ENCODE measurements at places on chromosomes 5 and 9. TPM values are rescaled to one million over a fixed set of nuclear protein-coding genes. Genes with fewer than 3 reads are reported as not detected.
A peak's percentile ranks its signal among the peaks of the same experiment; 100 is the strongest.

SPATA6L gene
- 0.78 TPM for total RNA-seq

DNA sequence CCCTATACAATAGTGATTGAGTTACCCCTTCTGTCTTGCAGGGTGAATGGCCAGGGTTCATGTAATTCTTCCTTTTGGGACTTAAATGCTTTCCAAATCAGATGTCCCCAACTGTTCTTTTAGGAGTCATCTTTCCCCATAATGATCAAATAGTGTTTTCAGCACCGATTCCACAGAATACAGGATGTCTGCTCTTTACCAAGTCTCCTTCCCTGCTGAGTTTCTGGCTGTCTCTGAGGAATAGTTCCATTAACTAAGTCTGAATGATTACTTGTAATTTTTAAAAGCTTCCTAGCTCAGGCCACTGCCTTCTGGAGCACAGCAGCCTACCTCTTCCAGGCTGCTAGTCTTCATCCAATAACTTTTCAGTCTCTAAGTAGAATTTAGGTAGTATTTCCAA, 630.7 kb upstream of the ZNF608 start:
- H3K4me3 ChIP-seq = no peak overlapping the region
- DNase-seq = no peak
- H3K27ac ChIP-seq = no peak overlapping the region
- no peaks in the 10 kb centered on the region for H3K4me1 ChIP-seq

IRX2 gene
- total RNA-seq = not detected

CKMT2 gene
- not detected for total RNA-seq

DNA sequence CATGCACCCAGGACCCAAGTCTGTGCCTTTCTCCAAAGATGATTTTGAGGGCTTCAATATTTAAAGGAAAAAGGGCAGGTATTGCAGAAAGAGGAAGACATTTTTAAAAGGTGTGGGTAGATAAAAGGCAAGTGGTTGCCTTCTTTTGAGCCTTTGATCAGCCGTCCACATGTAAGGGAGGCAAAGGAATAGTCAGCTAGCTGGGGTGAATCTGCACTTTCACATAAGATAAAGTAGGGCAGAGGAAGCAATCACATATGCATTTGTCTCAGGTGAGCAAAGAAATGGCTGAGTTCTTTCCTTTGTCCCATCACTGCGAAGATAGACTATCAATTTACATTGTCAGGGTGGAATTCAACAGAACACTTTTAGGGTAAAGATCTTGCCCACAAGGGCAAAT, 19.9 kb downstream of the MGAT1 start:
- no peak for DNase-seq
- no peak overlapping the region for H3K4me3 ChIP-seq
- H3K4me1 ChIP-seq = peaks cover 23% of the 10 kb centered on the region

DNA sequence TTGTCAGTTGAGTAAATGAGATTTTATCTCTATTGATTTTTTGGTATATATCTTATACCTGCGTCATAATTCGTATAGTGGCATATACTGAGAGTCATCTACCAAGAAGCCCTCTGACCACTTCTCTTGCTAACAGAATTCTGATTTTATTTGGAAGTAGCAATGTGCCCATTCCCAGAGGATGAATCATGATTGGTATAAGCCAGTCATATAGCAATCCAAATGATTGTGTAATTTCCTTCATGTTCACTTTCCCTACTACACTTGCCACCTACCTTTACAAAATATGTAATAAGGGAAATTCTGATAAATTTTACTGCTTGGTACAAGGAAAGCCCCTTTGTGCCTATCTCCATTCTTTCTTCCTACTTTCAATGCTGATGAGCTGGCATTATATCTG, 16.1 kb upstream of the ZNF462 start:
- DNase-seq = no peak
- H3K27me3 ChIP-seq = peaks cover 5% of the 10 kb centered on the region
- no peak overlapping the region for H3K27ac ChIP-seq
- no peaks in the 10 kb centered on the region for H3K4me1 ChIP-seq
- no peaks in the 10 kb centered on the region for H3K36me3 ChIP-seq

DYNC2I2 gene
- total RNA-seq = 23.7 TPM

GRCh38 chr5:138180183-138180782, 1.4 kb downstream of the KIF20A start:
- peaks cover 10% of the 10 kb centered on the region for H3K36me3 ChIP-seq
- no peak overlapping the region for H3K27ac ChIP-seq
- no peaks in the 10 kb centered on the region for H3K27me3 ChIP-seq
- H3K4me3 ChIP-seq = peak overlapping the region; percentile 17
- peaks cover 2% of the 10 kb centered on the region for H3K4me1 ChIP-seq

DNA sequence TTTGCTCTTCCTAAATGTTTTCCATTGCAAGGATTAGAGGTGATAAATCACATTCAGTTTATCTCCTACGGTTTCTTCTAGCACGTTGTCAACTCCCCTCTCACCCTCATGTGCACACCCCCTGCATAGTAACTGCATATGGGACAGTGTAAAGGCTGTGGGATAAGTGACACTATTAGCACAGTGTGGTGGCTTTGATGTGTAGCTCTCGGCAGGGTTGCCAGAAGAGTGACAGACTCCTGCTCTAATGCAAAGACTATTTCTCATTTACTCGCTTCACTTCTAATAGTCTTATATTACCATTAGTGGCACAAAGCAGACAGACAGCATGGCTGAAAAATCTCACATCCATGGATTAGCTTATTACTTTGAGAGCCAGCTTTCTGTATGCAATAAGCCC, 454.6 kb downstream of the CETN3 start:
- DNase-seq = no peak
- H3K4me3 ChIP-seq = no peak overlapping the region
- H3K27me3 ChIP-seq = no peaks in the 10 kb centered on the region

DNA sequence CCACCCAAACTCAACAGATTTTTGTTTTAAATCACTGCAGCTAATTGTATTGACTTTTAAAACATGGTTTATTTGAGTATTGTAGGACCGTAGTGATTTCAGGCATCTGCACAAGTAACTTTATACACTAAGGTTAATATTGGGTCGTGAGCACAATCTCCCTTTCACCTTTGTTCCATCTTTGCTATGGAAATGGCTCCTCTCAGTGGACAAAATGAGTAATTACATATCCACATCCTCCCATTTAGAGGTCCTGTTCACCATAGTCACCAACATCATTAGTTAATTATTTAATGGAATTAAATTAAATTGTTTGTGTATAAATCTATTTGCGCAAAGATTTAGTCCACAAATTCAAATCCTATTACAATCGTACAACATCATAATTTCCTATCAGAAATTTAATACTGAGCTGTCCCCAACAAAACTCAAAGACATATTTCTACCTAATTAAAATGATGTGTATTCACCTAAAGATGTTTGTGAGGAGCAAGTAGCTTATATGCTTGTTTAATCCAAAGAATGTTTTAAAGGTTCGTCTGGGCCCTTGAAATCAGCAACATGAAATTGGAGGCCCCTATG, 173.0 kb upstream of the DAPK1 start:
- no peaks in the 10 kb centered on the region for H3K27me3 ChIP-seq
- H3K27ac ChIP-seq = peak overlapping the region; percentile 1
- H3K4me3 ChIP-seq = no peak overlapping the region
- no peak for DNase-seq
- H3K36me3 ChIP-seq = no peaks in the 10 kb centered on the region

DNA sequence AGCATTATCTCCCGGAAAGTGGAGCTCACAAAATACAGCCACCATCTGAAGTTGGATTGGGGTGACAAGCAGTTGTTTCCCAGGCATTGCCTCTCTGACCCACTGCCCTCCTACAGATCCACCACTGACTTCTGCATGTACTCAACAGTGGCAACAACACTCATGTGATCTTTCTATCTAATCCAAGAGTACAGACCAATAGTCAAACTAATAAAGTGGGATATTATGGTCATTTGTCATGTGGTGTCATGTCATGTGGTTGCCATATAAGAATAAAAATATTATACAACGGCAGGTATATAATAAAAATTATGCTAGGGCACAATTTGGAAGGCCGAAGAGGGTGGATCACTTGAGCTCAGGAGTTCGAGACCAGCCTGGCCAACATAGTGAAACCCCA, 33.0 kb upstream of the SNAPC3 start:
- H3K36me3 ChIP-seq = no peaks in the 10 kb centered on the region
- no peaks in the 10 kb centered on the region for H3K4me1 ChIP-seq
- DNase-seq = no peak
- H3K27ac ChIP-seq = no peak overlapping the region

DNA sequence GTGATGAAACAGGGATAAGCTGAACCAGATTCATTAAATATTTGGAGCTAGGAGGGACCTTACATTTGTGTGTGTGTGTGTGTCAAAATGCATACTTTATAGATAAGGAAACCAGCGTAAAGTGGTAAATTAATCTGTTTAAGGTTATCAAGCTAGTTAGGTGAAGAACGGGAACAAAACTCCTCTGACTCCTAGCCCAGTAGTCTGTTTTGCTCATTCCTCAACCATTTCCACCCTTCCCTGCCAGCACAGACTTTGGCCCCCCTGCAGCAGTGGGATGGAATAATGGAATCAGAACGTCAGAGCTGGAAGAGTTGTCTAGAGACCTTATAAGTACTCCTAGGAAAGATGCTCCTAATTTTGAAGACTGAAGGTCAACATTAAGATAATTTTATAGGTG, 6.5 kb downstream of the AGXT2 start:
- H3K36me3 ChIP-seq = no peaks in the 10 kb centered on the region
- DNase-seq = no peak
- H3K27me3 ChIP-seq = peaks cover 13% of the 10 kb centered on the region
- no peaks in the 10 kb centered on the region for H3K4me1 ChIP-seq
- H3K27ac ChIP-seq = no peak overlapping the region

DNA sequence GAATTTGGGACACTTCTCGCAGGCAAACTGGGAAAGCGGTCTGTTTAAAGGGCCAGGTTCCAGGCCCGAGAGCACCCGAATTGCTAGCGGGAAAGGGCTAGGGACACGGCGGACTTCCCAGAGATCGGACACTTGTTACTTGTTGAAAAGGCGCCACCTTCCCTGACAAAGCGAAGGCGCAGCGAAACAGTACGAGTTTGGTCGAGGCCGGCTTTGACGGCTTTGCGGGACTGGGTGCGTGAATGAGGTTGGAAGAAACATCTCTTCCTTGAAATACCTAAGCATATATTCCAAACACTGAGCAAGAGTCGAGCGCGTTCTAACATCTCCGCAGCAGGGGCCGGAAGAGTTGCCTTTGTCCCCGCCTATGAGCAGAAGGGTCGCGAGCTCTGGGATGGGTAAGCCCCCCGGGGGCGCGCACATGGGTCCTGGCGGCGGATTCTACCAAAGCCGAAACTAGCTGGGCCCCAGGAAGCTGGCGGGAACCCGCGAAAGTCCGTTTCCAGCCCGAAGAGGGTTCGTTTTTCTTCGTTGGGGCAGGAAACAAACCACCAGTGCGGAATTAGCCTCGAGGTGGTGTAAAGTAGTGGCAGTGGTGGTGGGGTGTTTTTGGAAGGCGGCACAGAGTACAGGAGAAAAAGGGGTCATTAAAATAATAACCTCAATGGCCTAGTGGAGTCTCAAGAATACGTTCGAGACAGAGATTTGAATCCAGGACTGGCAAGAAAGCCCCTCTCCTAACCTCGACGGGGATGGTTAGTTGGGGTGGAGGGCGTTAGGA, 1.5 kb downstream of the GDNF start:
- H3K4me1 ChIP-seq = peaks cover 10% of the 10 kb centered on the region
- H3K27me3 ChIP-seq = peaks cover 74% of the 10 kb centered on the region
- no peaks in the 10 kb centered on the region for H3K36me3 ChIP-seq

- H3K4me1 ChIP-seq = peaks cover 16% of the 10 kb centered on the region
- no peaks in the 10 kb centered on the region for H3K36me3 ChIP-seq
- H3K27me3 ChIP-seq = peaks cover 18% of the 10 kb centered on the region
- H3K27ac ChIP-seq = no peak overlapping the region
These were observed 13.4 kb upstream of the XPA start for GRCh38 chr9:97710356-97711222.

ESM1 gene
- 0.73 TPM for total RNA-seq

- H3K27ac ChIP-seq = peak overlapping the region; percentile 99
- peaks cover 31% of the 10 kb centered on the region for H3K4me1 ChIP-seq
- DNase-seq = no peak
These were observed 1.5 kb upstream of the TESK1 start for GRCh38 chr9:35603506-35603985.

GRCh38 chr5:96968614-96969013, 32.7 kb downstream of the LNPEP start:
- H3K4me3 ChIP-seq = no peak overlapping the region
- H3K27ac ChIP-seq = peak overlapping the region; percentile 1
- DNase-seq = no peak
- H3K4me1 ChIP-seq = peaks cover 70% of the 10 kb centered on the region
- H3K27me3 ChIP-seq = no peaks in the 10 kb centered on the region

TRIM7 gene
- not detected for total RNA-seq

DNA sequence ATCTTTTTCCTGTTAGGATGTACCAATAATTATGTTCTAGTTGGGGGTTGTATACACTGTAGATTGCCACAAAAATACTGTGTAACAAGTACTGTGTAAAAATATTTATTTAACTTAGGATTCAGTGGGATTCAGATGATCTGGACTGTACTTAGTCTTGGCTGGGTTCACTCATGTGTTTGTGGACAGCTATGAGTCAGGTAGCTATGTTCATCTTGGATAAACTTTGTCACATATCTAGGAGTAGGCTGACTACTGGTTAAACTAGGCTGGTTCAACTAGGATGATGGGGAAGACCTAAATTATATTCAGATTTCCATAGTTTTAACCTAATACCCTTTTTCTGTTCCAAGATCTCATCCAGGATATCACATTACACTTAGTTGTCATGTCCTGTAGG, 32.1 kb upstream of the TNFSF15 start:
- no peaks in the 10 kb centered on the region for H3K27me3 ChIP-seq
- no peak overlapping the region for H3K27ac ChIP-seq
- peaks cover 9% of the 10 kb centered on the region for H3K4me1 ChIP-seq
- H3K4me3 ChIP-seq = no peak overlapping the region
- peaks cover 5% of the 10 kb centered on the region for H3K36me3 ChIP-seq

DNA sequence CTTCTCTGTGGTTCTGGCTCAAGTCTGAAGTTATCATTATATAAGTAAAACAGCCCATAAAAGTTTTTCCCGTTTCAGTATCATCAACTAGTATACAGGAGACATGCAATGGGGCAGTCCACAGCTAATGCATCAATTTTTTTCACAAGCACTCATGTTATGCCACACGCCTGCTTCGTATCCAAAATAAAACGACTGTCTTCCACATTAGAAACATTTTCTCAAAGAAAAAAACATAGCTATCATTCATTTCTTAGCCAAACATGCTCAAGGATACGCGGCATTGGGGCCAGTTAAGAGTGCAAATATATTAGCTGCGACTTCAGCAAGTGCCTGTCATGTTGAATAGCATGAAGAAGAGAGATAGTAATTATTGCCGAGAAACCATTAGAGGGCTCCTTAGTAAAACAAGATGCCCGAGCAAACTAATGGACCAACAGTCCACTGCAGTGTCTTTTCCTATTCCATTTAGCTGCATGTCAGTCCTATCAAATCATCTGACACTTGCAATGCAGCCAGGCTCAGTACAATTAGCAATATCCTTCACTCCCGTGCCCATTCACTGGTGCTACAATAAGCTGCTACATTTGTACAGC, 68.5 kb downstream of the BNC2 start:
- no peak overlapping the region for H3K4me3 ChIP-seq
- DNase-seq = no peak
- H3K4me1 ChIP-seq = peaks cover 26% of the 10 kb centered on the region
- no peaks in the 10 kb centered on the region for H3K36me3 ChIP-seq
- H3K27me3 ChIP-seq = no peaks in the 10 kb centered on the region

PCDHB2 gene
- total RNA-seq = not detected

Measured in natural killer cell treated with Interleukin-12 subunit alpha and Interleukin-12 subunit beta and Interleukin-15 and Interleukin-18, amount 100 ng/mL, for 72 hours (primary cell).